Mammary epithelial cell (primary cell): ENCODE measurements at places on chromosomes 12 and 14. TPM values are rescaled to one million over a fixed set of nuclear protein-coding genes. Genes with fewer than 3 reads are reported as not detected.

The TMEM121 gene
- 0.80 and 2.2 TPM in 2 replicates for total RNA-seq

The EML5 gene
- 2.0 and 2.7 TPM in 2 replicates for total RNA-seq

The P2RX2 gene
- total RNA-seq = not detected

The RIMKLB gene
- total RNA-seq = 30.2 and 36.7 TPM in 2 replicates

The SLC2A14 gene
- total RNA-seq = 0.17 TPM

The LMBR1L gene
- 22.8 TPM for total RNA-seq

The TAS2R46 gene
- total RNA-seq = 0.68 and 0.96 TPM in 2 replicates

The RD3L gene
- total RNA-seq = not detected

The WDR89 gene
- total RNA-seq = 10.5 TPM

The PIWIL1 gene
- not detected in 2 replicates for total RNA-seq

The ZFYVE1 gene
- total RNA-seq = 32.7 TPM

The RNASE3 gene
- not detected for total RNA-seq

The PRKD1 gene
- total RNA-seq = 1.4 and 1.7 TPM in 2 replicates

The MED6 gene
- total RNA-seq = 38.4 and 40.0 TPM in 2 replicates

The IAPP gene
- not detected in 2 replicates for total RNA-seq

The NXPH4 gene
- total RNA-seq = 4.7 and 5.3 TPM in 2 replicates

The KCNMB4 gene
- 0.28 and 0.32 TPM in 2 replicates for total RNA-seq

The CHGA gene
- 0.21 and 0.52 TPM in 2 replicates for total RNA-seq

The STAT6 gene
- total RNA-seq = 121 and 150 TPM in 2 replicates

The CACNA2D4 gene
- total RNA-seq = not detected in 2 replicates

The PTPRO gene
- 0.21 TPM in 1 of 2 replicates, not detected in the other for total RNA-seq

The PRH2 gene
- not detected in 2 replicates for total RNA-seq

The MYO1H gene
- total RNA-seq = not detected

The DAO gene
- total RNA-seq = not detected

The SLC24A4 gene
- not detected for total RNA-seq

The BHLHE41 gene
- total RNA-seq = 9.9 and 18.1 TPM in 2 replicates

The MUCL1 gene
- not detected for total RNA-seq

The CAMKK2 gene
- 24.8 TPM for total RNA-seq

The PLEKHD1 gene
- total RNA-seq = not detected

The REM2 gene
- total RNA-seq = 0.33 TPM

The NT5DC3 gene
- 46.4 TPM in 2 replicates for total RNA-seq

The GLS2 gene
- total RNA-seq = 4.5 and 4.7 TPM in 2 replicates

The GPR137C gene
- 0.17 TPM for total RNA-seq
